HL-60 (cell line): ENCODE measurements at places on chromosomes 7 and 10.

DNA sequence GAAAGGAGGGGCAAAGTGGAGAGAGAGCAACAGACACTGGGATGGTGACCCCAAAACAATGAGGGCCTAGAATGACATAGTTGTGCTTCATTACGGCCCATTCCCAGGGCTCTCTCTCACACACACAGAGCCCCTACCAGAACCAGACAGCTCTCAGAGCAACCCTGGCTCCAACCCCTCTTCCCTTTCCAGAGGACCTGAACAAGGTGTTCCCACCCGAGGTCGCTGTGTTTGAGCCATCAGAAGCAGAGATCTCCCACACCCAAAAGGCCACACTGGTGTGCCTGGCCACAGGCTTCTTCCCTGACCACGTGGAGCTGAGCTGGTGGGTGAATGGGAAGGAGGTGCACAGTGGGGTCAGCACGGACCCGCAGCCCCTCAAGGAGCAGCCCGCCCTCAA lies 20.7 kb downstream of the PRSS2 start:
- DNase-seq, result no peak

GRCh38 chr7:75739796-75740672 lies 1.3 kb upstream of the HIP1 start:
- no peak for DNase-seq

DNA sequence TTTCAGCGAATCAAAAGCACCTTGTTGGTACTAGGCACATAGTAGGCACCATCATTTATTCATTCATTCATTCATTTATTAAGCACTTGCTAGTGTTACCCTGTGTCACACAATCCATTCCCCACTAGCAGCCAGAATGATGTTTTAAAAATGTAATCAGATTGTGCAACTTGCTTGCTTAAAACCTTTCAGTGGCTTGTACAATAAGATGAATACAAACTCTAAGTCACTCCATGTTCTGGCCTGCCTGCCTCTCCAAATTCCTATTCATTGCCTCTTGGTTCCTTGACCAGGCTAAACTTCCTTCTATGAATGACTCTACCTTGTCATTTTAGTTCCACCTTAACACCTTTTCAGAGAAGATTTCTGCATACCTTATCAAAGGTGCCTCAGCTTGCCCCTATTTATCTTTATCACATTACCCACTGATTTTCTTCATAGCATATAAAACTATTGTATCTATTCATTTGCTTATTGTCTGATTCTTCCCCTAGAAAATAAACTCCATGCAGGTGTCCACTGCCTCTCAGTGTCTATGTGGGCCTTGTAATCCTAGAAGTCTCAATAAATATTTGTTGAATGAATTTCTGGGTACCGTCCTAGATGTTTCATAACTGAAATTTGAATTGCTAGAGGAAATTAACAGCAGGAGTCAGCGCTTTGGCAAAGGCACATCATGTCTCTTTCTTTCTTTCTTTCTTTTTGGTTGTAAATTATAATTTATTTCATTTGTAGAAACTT lies 169.5 kb downstream of the TMEM26 start:
- no peak for DNase-seq

GRCh38 chr10:8053446-8054243 lies 843 bp upstream of the GATA3 start:
- DNase-seq, result peak; percentile 20

GRCh38 chr7:17552952-17553351 lies 254.5 kb downstream of the AHR start:
- no peak for DNase-seq

DNA sequence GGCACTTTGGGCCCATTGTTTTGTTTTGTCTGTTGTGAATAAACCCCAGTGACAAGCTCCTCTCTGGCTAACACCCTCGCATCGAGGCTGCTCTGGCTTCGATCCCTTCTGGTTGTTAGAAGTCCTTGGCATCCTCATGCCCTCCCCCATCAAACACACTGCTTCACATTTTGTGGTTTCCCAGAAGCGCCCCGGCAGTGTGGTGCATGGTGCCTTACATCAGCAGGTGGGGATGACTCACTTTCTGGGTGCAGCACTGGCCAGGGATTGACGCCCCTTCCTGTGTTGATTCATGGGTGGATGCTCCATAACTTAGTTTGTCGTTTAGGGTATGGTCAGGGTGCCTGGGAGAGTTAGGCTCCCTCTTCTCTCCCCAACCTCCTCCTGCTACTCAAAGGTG lies 51.4 kb downstream of the PLPP4 start:
- DNase-seq, result no peak

- peak; percentile 70 for DNase-seq
Observed at GRCh38 chr10:84205049-84205852, 10.9 kb downstream of the CDHR1 start.

GRCh38 chr10:123069246-123069986 lies 60.6 kb downstream of the ACADSB start:
- DNase-seq, result no peak

GRCh38 chr7:128352153-128352537 lies 8.4 kb upstream of the RBM28 start:
- no peak for DNase-seq

GRCh38 chr7:154598396-154598795 lies 404.5 kb downstream of the PAXIP1 start:
- no peak for DNase-seq

GRCh38 chr7:36153571-36154097 lies 580 bp downstream of the EEPD1 start:
- DNase-seq, result peak; percentile 33

DNA sequence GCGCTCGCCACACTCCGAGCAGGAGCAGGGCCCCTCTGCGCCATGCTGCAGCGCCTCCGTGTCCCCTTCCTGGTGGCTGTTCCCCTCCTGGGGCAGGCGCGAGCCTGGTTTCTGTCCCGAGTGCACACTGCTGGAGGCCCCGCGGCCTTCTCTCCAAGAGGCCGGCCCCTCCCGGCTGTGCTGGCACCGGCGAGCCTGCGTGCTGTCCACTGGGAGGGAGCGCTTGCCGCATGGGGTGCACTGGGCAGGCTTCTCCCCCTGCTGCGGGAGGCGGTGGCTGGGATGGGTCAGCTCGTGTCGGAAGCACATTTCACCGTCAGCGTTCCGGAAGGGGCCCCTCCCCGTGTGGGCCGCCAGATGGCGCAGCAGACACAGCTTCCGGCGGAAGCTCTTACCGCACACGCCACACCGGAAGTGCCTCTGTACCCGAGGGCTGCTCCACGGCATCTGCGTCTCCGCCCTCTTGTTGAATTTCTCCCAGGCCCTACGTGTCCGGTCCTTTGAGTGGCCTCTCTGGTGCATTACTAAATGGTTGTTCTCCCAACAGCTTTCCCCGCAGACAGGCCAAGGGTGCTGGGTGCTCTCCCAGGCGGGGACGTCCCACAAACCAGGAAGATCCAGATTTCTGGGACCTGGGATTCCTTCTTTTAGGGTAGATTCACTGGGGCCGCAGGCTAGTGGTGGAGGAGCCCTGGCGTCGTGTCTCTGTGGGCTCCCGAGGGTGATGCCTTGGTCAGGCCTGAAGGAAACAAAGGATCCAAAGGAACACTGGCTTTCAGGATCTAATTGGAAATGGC lies 18.7 kb downstream of the ZNF786 start:
- DNase-seq, result peak; percentile 83

GRCh38 chr7:104956753-104957450 lies 57.1 kb upstream of the KMT2E start:
- DNase-seq, result peak; percentile 20

DNA sequence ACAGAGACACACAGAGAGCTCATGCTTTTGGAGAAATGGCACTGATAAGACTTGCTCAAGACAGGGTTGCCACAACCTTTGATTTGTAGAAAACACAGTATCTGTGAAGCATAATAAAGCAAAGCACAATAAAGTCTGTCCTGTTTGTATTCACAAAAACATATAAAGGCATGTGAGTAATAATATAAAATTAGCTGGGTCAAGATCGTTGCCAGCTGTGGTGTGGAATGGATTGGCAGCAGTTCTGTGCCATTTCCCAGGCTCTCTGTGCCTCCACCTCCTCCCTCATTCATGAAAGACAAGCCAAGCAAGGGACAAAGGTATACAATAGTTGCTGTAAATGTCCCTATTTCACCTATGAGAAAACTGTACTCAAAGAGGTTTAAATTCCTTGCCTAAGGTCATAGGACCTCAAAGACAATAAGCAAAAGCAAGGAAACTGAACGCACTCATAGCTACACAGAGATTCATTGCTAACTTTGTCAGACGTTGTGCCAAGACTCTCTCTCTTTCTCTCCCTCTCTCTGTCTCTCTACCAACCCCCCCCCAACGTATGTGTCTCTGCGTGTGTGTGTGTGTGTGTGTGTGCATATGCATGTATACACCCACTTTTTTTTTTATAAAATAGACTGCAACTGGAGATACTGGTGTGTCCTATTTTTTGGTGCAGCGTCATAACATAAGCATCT lies 31.8 kb downstream of the CHST3 start:
- no peak for DNase-seq

GRCh38 chr7:116216956-116217571 lies 6.7 kb downstream of the TES start:
- no peak for DNase-seq

GRCh38 chr10:97039538-97040247 lies 146.1 kb downstream of the SLIT1 start:
- peak; percentile 28 for DNase-seq

GRCh38 chr10:60737242-60737641 lies 41.0 kb upstream of the CDK1 start:
- no peak for DNase-seq

- DNase-seq, result no peak
Observed at GRCh38 chr10:62689712-62690111, 114.8 kb upstream of the ADO start.

GRCh38 chr7:123538897-123539296 lies 4.5 kb upstream of the IQUB start:
- no peak for DNase-seq

DNA sequence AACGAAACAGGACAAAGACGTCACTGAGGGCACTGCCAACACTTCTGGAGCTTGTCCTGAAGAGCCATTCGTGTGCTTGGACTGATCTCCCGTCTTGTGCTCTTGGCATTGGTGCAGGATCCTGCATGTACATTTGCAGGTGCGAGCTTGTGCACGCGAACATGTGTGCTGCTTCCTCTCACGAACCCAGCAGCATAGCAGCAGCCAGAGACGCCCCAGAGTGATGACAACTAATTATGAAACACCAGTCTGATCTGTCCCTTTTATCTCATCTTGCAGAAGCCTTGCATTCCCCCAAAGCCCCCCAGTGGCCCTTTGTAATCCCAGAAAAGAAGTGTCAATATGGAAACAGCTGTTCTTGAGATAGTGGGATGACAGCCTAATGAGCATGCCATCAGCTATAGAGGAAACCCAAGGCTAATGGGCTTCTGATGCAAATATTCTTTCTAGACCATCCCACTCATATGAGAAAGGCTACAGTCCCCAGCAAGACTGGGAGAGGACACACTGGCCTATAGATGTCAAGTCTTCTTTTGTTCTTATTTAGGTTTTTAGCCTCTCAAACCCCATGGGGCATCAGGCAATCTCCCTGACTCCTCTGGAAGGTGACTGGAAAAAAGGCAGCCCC lies 310.6 kb downstream of the FRMD4A start:
- no peak for DNase-seq

- no peak for DNase-seq
Observed at GRCh38 chr10:22554461-22555182, 159.8 kb downstream of the PIP4K2A start.

DNA sequence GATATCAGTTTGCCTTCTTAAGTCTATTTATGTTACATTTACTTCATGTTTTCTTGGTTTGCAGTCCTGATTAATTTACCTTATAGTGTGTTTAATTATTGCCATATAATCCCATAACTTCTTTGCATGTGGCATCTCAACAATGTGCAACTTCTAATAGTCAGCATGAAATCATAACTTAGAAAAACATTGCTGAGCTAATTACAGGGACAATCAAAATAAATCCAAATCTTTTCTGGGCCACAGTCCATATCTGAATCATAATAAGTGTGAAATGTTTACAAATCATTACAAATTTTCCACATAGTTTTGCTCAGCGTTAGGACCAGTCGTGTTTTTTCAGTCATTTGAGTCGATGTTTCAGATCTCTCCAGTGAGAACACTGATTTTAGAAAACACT lies 29.1 kb upstream of the CABCOCO1 start:
- no peak for DNase-seq

GRCh38 chr7:104207348-104207730 lies 474 bp downstream of the ORC5 start:
- no peak for DNase-seq

DNA sequence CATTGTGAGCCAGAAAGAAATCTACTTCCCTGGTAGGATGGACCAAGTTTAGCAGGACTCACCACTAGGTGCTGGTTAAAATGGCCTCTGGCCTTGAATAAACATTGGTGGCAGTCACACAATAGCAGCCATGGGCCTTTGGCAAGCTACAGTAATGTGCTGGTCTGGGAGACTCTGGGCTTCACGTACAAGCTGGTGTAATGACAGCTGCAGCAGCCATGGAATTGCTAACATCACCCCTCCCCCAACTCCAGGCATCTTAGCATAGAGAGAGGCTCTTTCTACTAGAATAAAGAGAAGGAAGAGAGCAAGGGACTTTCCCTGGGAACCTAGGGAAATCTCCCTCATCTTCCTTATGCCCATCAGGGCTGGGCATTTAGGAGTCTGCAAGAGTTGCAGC lies 205.1 kb upstream of the SEMA3A start:
- no peak for DNase-seq

GRCh38 chr10:52472406-52473146 lies 158.5 kb downstream of the DKK1 start:
- no peak for DNase-seq

GRCh38 chr10:44307691-44308090 lies 77.2 kb downstream of the CXCL12 start:
- DNase-seq, result no peak

GRCh38 chr7:155834486-155835048 lies 22.3 kb upstream of the SHH start:
- DNase-seq, result no peak

DNA sequence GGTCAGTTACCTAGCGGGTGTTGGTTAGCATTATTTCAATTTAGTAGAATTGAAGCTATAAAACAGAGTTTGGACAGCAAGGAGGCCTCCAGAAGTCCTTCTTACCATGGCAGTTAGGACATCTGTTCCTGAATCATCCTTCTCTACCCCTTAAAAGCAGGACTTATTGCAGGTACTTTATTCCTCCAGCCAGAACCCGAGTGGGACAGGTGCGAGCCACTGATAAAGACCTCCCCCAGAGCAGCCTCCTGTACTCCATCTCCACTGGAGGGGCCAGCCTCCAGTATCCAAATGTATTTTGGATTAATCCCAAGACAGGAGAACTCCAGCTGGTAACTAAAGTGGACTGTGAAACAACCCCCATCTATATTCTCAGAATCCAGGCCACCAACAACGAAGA lies 54.6 kb downstream of the CDHR3 start:
- DNase-seq, result no peak

- DNase-seq, result no peak
Observed at GRCh38 chr10:13613519-13613918, 26.8 kb downstream of the PRPF18 start.

- no peak for DNase-seq
Observed at GRCh38 chr7:132542895-132543294, 33.4 kb downstream of the PLXNA4 start.

GRCh38 chr10:103451091-103451813 lies 918 bp downstream of the CALHM2 start:
- DNase-seq, result no peak

- DNase-seq, result no peak
Observed at GRCh38 chr7:82258181-82258580, 185.4 kb downstream of the CACNA2D1 start.
